Stimulated activated CD4-positive, alpha-beta T cell treated with anti-CD3 and anti-CD28 coated beads, Interleukin-15, amount 100 ng/mL, for 1 hour (primary cell): ENCODE measurements at places on chromosomes 7 and 10.

- no peak for DNase-seq
Observed at GRCh38 chr7:120838281-120838682, 19.7 kb downstream of the TSPAN12 start.

DNA sequence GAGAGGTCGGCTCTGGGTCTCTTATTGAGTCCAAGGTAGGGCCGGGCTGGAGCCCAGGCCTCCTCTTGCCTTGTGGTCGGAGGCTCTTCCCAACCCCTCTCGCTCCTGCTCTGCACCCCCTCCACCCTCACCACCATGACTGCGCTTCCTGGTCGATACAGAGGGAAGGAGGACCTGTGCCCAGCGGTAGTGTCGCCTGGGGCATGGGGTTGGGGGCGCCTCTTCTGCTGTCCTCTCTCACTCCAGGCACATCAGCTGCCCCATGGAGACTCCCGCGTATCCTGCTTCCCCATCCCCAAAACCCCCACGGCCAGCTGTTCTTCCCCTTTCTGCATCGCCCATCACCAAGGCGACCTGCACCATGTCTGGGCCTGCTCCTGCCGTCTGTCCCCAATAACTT, 44.4 kb downstream of the TMEM270 start:
- no peak for DNase-seq

DNA sequence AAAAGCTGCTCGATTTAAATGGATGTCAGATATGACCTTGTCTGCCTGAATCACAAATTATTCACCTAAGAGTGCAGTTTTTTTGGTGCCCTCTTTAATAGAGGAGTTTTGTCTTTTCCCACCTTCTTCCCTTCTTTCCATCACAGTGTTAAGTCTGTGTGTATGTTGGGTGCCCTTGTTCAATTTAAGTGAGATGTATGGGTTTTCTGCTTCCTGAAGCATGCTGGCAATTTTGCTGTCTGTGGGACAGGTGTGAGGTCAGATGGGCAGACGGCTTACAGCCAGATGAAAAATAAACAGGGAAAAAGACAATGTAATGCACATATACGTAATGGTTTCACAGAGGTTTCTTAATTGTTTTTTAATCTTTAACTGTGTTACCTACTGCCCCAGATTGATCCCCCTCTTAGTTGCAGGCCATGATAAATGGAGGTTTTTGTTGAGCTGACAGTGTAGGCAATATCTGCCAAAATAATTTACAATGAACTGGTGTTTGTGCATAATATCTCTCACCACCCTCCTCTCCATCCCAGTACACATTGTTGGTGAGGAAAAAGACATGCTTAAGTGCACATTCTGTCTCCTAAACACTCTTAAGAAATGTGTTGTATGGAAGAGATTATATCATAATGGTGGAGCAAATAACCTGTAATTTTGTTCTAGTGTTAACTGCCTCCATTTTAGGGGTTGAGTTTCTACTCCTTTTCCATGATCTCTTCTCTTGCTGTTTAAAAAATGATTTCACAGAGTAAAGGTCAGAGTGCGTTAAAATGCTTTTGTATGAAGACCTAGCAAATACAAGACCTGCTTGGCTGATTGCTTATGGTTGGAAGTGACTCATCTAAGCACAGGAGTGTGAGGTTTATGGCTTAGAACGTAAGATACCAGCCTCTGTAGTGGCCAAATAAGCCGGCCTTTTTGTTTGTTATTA, 123.9 kb downstream of the LRRC4 start:
- no peak for DNase-seq

- no peak for DNase-seq
Observed at GRCh38 chr7:26189697-26190096, 10.8 kb downstream of the HNRNPA2B1 start.

DNA sequence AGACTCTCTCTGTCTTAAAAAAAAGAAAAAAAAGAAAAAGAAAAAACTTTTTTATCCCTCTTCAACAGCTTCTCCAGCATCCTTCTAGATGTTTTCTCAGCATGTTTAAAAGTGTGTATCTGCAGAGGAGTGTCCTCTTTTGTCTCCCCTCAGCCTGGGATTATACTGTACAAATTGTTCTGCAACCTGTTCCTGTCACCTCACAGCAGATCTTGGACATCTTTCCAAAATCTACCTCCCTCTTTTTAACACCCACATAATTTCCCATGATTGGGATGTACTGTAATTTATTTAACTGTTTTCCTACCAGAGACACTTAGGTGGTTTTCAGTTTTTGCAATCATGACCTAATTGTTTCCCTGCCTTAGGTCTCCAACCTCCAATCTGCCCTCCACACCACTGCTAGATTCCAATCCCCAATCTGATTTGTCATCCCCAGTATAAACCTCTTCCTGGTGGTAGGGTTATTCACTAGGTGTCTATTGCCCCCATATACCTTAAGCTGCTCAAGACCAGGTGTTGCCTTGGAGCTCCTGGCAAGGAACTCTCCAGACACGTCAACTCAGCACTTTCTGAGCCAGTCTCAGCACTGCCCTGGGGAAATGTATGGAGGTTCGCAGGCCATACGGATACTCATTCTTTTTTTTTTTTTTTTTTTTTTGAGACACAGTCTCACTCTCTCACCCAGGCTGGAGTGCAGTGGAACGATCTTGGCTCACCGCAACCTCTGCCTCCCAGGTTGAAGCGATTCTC, 17.6 kb upstream of the DDIT4 start:
- no peak for DNase-seq

DNA sequence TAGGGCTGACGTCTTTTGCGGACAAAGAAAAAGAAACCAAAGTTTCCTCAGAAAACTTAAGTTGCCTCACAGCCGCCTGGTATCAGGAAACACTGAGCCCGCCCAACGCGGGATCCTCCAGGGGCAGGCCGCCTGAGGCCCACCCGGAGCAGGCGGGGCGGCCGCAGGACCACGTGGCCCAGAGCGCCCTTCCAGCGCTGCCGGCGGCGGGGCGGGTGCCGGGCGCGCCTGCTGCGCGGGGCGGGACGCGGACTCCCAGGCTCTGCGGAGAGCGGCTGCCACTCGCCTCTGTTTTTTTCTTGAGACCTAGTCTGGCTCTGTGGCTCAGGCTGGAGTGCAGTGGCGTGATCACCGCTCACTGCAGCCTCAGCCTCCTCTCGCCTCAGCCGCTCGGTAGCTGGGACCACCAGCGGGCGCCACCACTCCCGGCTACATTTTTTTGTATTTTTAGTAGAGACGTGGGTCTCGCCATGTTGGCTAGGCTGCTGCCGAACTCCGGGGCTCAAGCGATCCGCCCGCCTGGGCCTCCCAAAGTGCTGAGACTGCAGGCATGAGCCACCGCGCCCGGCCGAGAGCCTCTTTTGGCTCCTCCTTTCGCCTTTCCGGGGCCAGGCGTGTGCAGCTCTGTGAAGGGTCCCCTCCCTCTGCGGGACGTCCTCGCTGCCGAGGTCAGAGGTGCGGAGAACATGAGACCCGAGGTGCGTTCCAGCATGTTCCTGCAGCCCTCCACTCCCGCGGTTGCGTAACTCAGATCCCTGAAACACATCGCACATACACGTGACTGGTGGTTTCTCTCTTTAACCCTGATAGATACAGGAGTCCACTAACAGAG, 11.6 kb upstream of the HNRNPF start:
- DNase-seq: peak; percentile 66

DNA sequence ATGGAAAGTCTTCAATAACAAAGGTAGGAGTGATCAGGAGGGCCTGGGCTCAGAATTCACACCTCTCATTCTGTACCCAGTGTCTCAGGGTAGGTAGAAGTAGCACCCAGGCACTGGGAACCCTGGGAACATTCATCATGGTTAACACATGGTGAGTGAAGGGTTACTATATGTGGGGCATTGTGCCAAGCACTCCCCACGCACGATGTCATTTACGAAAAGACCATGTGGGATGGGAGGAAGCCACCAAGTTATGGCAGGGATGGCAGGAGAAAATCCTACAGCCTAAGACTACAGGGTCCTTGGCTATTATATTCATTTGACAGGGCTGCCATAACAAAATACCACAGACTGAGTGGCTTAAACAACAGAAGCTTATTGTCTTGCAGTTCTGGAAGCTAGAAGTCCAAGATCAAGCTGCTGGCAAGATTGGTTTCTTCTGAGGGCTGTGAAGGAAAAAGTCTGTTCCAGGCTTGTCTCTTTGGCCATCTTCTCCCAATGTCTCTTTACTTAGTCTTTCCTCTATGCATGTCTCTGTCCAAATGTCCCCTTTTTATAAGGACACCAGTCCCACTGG, 27.7 kb upstream of the DDIT4 start:
- DNase-seq: no peak

DNA sequence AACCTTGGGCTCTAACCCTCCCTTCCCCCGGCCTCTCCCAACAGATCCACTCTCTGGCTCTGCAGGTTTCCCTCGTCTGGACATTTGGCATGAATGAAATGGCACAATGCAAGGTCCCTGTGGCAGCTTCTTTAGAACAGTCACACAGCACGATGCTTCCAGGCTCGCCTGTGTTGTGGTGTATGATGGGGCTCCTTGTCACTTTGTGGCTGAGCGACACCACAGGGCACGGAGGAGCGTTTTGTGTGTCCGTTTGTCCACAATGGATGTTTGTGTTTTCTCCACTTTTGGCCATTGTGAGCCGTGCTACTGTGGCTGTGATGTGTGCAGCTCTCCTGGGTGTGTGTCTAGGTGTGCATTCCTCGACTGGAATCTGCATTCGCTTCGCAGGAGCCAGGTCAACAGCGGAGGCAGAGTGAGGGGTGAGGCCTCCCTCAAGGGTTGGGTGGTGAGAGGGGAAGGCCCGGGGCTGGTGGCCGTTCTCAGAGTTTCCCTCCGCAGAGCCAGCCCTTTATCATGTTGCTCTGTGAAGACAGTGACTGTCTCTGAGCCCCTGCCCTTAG, 22.3 kb upstream of the SHH start:
- no peak for DNase-seq

GRCh38 chr10:42996588-42996987, 80.3 kb upstream of the RET start:
- DNase-seq: no peak

DNA sequence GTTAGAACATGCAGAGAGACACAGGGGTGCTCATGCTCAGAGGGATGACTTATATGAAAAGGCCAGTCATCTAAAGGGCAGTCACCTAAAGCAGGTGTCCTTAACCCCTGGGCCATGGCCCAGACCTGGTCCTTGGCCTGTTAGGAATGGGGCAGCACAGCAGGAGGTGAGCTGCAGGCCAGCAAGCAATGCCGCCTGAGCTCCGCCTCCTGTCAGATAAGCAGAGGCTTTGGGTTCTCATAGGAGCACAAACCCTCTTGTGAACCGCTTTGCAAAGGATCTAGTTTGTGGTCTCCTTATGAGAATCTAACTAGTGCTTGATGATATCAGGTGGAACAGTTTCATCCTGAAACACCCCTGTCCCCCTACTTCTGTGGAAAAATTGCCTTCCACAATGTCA, 14.5 kb downstream of the ANKRD7 start:
- no peak for DNase-seq

DNA sequence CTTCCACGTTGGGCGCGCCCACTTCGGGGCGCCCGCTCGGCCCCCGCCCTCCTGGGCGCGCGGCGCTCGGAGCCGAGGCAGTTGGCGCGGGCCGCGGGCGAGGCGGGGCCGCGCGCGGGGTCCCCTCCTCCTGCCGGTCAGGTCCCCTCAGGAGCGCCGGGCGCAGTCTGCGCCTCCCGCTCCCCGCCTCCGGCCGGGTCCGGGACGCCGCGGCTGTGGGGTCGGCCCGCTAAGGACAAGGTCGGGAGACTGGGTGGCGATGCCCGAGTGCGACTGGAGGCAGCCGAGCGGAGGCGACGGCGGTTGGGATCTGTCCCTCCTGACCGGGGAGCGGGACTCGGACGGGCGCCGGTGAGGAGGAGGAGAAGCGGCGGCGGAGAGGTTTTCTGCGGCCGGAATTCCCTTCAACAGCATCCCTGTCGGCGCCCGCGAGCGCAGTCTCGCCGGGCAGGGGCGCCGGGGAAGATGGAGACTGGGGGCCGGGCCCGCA, at the start of gene ATRNL1:
TSS of gene ATRNL1 (plus strand) at position 80 of the 490 bp plus-strand sequence. CDS start at position 466, 386 bp downstream.
- no peak for DNase-seq

- DNase-seq: no peak
Observed at GRCh38 chr10:12947741-12948140, 53.8 kb downstream of the CCDC3 start.

- DNase-seq: no peak
Observed at GRCh38 chr7:29359482-29360093, 165.0 kb downstream of the CHN2 start.

DNA sequence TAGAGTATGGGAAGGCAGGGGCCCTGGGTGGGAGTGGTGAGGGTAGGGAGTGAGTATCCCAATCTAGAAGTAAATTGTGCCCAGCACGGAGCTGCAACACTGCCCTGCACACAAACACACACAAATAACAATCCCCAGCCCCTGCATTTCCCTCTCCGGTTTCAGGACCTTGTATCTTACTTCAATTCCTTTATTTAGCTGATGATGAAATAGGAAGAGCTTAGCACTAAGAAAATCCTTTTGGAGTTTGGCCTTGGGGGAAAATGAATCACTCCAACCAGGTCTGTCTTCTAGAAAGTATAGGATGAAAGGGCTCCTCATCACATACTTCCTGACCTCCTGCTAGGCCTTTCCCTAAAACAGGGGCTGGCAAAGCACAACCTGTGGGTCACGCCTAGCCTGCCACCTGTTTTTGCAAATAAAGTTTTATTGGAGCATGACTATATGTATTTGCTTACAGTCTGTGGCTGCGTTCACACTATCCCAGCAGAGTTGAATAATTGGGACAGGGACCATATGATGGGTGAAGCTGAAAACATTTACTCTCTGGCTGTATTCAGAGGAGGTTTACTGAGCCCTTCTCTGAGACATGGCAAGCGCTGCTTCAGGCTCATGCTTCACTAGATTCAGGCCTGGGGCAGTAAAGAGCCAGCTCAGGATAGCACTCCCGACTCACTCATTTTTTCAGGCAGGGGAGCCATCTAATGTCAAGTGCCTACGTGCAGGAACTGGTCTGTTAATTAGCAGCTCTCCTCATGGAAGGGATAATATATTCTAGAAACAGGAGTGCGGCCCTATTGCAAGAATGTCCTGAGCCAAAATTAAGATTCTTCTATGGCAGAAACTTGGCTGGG, 111.0 kb downstream of the EGFR start:
- no peak for DNase-seq

- no peak for DNase-seq
Observed at GRCh38 chr10:50027195-50027594, 39.0 kb downstream of the AGAP6 start.

GRCh38 chr7:158403013-158403821, 184.4 kb downstream of the PTPRN2 start:
- no peak for DNase-seq

DNA sequence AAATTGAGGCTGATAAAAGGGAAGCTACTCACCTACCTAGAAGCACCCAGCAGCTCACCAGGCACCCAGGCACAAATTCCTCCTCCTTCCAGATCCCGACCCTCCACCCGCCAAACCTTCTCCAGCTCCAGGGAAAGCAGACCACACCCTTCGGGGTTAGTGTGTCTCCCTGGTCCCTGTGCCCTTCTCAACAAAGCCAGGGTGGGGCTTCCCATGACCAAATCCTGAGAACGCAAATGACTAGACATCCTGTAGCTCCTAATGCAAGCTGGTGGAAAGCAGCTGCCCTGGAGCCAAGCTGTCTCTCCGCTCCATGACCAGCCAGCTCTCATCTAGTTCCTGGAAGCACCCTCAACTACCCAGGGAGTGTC, 4.4 kb downstream of the TBX20 start:
- DNase-seq: no peak
